Hepatocyte (in vitro differentiated cells): ENCODE measurements at places on chromosomes 13 and 19. TPM values are rescaled to one million over a fixed set of nuclear protein-coding genes. Genes with fewer than 3 reads are reported as not detected.

TEX29 gene
- polyA plus RNA-seq = 1.8 and 4.2 TPM in 2 replicates

ZNF99 gene
- polyA plus RNA-seq = not detected in 2 replicates

LYPD3 gene
- 13.2 and 13.5 TPM in 2 replicates for polyA plus RNA-seq

PSG7 gene
- not detected in 2 replicates for polyA plus RNA-seq

ZNF540 gene
- polyA plus RNA-seq = 1.3 and 1.9 TPM in 2 replicates

PSG2 gene
- polyA plus RNA-seq = not detected in 2 replicates

PTPRH gene
- 7.2 and 7.3 TPM in 2 replicates for polyA plus RNA-seq

IER2 gene
- polyA plus RNA-seq = 325 and 369 TPM in 2 replicates
